ENCODE measurements at places on chromosomes 1 and 21. TPM values are rescaled to one million over a fixed set of nuclear protein-coding genes. Genes with fewer than 3 reads are reported as not detected.

The LRRIQ3 gene
- 1.3 TPM for total RNA-seq

The HSPA6 gene
- total RNA-seq: 0.33 TPM

The OR2M3 gene
- not detected for total RNA-seq

The APCS gene
- not detected for total RNA-seq

The SELENBP1 gene
- not detected for total RNA-seq

The PPM1J gene
- 0.94 TPM for total RNA-seq

The CRP gene
- not detected for total RNA-seq

The FAAH gene
- total RNA-seq: 3.4 TPM

The CLCA1 gene
- total RNA-seq: not detected

The NCF2 gene
- total RNA-seq: 4.0 TPM

The IGSF21 gene
- not detected for total RNA-seq

The RAB29 gene
- total RNA-seq: 31.0 TPM

The C1orf74 gene
- total RNA-seq: 1.7 TPM

The CD2 gene
- 291 TPM for total RNA-seq

The RBBP5 gene
- 26.9 TPM for total RNA-seq

The CHODL gene
- total RNA-seq: 0.08 TPM

The KLHDC7A gene
- not detected for total RNA-seq

The BGLAP gene
- total RNA-seq: 1.6 TPM

The A3GALT2 gene
- not detected for total RNA-seq

The DNM3 gene
- 0.34 TPM for total RNA-seq

The GABRD gene
- not detected for total RNA-seq

The TMPRSS15 gene
- total RNA-seq: not detected

The IFNLR1 gene
- 6.3 TPM for total RNA-seq

The TRIM63 gene
- total RNA-seq: not detected
